Smooth muscle cell of the brain vasculature (primary cell): ENCODE measurements at places on chromosomes 6 and 20.

- DNase-seq = no peak
Observed at GRCh38 chr6:166864333-166864732, 92.0 kb downstream of the RNASET2 start.

GRCh38 chr6:142378138-142378875 lies 76.5 kb downstream of the ADGRG6 start:
- no peak for DNase-seq

- no peak for DNase-seq
Observed at GRCh38 chr6:154484942-154485341, 25.5 kb downstream of the CNKSR3 start.

GRCh38 chr6:69631552-69632346 lies 165.1 kb downstream of the LMBRD1 start:
- DNase-seq = no peak

- no peak for DNase-seq
Observed at GRCh38 chr20:39282619-39283092, 320.5 kb downstream of the DHX35 start.

DNA sequence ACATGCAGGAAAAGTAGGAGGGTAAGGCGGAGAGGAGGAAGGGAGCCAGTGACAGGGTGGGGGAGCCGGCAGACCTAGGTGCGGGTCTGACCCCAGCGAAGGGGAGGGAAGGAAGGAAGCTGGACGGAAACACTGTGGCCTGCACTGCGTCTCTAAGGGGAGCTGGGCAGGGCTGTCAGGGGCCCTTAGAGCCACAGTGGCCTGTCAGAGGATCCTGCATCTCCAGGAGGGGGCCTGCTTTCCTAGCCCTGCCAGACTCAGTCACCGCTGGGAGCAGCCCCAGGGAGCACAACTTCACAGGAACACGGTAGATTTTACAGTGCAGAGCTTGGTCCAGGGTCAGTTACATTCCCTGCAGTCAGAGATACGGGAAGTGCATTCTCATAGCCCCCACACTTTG lies 118.2 kb downstream of the PACRG start:
- no peak for DNase-seq

- DNase-seq = no peak
Observed at GRCh38 chr20:58853976-58854637, 1.6 kb downstream of the GNAS start.

DNA sequence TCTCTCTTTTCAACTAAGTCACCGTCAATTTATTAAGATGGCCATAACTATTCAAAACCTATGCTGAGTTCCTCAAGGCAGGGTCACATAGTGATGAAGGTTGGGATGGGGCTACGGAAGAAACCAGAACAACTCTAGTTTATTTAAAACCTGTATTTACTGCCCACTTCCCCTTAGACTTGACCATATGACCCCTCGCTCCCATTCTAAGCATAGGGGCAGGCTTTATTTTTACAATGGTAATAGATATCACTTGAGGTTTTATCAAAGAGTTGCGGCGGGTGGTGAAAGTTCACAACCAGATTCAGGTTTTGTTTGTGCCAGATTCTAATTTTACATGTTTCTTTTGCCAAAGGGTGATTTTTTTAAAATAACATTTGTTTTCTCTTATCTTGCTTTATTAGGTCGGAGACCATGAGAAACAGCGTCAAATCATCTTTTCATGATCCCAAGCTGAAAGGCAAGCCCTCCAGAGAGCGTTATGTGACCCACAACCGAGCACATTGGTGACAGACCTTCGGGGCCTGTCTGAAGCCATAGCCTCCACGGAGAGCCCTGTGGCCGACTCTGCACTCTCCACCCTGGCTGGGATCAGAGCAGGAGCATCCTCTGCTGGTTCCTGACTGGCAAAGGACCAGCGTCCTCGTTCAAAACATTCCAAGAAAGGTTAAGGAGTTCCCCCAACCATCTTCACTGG lies 5.5 kb downstream of the EDN1 start:
- no peak for DNase-seq

- DNase-seq = no peak
Observed at GRCh38 chr6:26336355-26337198, 28.4 kb upstream of the BTN3A2 start.

- no peak for DNase-seq
Observed at GRCh38 chr6:110491644-110492317, 15.4 kb upstream of the SLC22A16 start.

GRCh38 chr6:25995507-25995906 lies 32.9 kb downstream of the TRIM38 start:
- DNase-seq = no peak

GRCh38 chr20:38219006-38219950 lies 41.3 kb downstream of the KIAA1755 start:
- DNase-seq = no peak

GRCh38 chr6:162699961-162700360 lies 27.6 kb downstream of the PRKN start:
- no peak for DNase-seq

DNA sequence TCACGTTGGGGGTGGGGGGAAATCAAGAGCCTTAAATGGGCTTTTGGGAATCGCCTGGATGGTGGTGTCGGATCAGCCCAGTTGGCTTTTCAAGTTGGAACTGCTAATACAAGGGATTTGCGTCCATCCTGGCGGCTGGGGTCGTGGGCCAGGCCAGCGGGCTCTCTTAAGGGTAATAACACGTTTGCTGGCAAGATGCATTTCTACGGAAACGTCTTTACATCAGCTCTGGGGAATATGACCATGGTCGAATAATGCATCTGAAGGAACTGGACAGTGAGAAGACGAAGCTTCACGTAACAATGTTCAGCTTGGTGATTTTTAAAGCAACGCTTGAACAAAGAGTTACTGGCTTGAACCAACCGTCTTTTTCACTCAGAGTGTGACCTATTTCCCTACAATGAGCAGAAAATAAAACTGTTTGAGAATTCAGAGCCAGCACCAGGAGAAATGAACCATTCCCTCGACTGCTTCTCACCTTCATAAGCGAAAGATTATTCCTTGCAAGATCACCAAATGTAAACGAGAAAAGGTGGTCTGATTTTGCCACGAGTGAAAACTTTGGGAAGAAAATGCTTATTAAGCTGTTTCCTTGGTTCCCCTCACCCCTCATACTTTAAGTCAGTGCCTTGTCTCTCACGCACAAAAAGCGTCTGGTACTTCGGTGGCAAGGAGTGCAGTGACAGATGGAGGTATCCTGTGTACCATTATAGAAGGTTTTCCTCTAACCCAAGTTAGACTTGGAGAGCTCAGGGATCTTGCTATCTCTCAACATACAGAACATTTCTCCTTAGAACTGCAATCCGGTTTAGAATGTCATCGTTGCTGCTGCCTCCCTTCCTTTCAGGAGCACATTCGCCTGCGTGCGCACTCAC lies 1.4 kb upstream of the MARCKS start:
- DNase-seq = peak; percentile 31

DNA sequence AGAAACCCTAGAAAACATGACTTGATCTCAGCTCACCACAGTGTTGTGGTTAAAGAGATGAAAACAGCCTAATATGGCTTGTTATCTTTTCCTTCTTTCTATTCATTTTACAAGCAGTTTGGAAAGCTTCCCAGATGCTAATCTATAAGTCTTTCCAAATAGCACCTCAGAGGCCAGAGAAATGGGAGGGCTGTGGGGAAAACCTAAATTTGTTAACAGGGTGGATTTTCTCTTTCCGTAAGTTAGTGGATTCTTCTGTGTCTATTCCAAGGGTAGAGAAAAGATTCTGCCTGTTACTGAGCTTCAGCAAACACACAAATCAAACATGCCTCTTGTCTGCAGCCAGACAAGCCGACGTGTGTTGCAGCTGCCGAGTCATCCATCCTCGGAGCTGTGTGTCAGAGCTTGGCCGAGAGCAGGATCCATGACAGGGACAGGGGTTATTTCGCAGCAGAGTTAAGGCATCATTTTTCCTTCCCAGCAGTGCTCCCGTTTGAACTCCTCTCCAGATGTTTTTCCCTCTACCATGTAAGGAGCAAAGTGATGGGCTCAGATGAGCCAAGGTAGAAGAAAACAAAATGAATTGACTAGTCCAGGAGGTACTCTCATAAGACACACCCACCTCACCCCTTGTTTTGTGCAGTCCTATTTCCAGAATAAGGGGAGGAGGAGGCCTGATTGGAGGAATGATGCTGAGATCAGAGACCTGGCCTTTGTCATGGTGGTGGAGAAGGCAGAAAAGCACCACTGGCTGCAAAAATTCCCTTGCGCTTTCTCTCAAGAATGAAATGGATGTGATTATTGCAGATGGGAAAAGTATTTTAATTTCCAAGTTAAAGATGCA lies 560.0 kb downstream of the C6orf118 start:
- no peak for DNase-seq

- DNase-seq = no peak
Observed at GRCh38 chr6:27605401-27606342, 132.8 kb upstream of the ZNF184 start.

- no peak for DNase-seq
Observed at GRCh38 chr6:63637865-63638445, 2.4 kb downstream of the PHF3 start.
